CD4-positive, alpha-beta T cell treated with Interleukin-17A for 4 hours (primary cell): ENCODE measurements at places on chromosomes 16 and 17.

DNA sequence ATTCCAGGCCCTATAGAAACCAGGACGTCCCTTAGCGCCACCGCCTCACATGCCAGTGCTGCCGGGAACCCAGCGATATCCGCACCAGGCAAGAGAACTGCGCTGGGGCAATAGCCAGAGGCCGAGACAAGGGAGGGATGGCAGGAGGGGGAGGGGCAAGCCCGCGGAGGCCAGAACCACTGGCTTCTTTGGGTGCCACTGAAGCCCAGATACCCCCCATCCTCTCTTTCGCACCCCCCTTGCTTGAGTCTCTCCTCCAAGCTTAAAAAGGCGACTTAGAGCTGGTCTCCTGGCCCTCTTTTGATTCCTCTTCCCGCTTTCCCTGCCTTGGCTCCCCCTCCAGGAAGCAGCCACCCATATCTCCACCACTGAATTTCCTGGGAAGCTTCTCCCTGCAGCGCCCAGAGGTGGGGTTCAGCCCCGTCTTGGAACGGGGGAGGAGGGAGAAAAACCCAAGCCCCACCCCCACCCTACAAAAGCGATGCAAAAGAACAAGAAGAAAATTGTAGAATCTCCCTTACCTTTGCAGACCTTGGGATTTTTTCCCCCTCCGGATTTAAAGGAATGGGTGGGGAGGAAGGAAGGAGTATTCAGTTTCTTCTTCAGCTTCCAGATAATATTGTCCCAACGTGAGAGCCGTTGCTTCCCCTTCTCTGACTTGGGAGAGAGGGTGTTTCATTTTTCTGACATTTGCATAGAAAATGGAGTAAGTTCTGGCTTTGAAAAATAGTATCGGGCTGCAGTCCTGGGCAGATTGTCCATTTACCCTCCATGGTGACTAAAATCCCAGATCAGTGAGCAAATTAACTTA is 622 bp downstream of the HOXB6 start:
- DNase-seq, result no peak

- DNase-seq, result no peak
Measured at GRCh38 chr16:14241631-14242030, 170.5 kb downstream of the MRTFB start.

GRCh38 chr17:9772658-9773057 is 18.7 kb downstream of the DHRS7C start:
- no peak for DNase-seq

DNA sequence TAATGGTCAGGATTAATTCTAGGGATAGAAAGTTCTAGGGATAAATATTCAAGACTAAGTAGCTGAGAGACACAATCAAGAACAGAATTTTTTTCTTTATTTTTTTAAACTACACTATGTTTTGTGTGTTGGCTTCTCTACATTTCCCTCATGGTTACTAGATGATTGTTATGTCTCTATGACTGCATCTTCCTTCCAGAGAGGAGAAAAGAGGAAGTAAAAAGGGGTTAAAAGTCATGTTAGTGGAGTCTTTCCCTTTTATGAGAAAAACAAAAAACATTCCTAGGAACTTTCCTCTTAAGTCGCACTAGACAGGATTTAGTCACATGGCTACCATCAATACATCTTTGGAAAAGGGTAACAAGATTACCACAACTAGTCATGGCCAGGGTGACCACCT is 375.0 kb downstream of the KCNJ2 start:
- DNase-seq, result no peak

DNA sequence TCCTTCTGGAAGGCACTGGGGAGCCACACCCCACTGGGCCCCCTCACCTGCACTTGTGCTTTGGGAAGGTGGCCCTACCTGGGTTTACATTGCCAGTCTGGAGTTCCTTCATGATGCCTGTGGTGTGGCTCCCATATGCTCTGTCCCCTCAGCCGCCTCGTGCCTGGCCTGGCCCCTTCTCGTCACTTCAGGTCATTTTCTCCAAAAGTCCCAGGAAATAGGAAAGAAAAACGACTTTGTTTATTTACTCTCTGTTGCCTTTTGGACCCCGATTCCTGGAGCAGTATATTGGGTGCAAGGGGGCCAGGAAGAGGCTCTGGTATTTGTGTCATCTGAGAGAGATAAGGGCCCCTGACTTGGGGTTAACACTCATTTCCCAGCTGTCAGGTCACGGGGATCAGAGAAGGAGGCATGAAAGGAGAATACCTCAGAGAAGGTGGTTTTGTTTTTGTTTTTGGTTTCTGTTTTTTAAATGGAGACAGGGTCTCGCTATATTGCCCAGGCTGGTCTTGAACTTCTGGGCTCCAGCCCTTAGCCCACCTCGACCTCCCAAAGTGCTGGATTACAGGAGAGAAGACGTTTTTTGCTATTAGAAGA is 4.7 kb downstream of the SOCS3 start:
- no peak for DNase-seq
